Fibroblast of the aortic adventitia (primary cell): ENCODE measurements at places on chromosomes 4 and X.

DNA sequence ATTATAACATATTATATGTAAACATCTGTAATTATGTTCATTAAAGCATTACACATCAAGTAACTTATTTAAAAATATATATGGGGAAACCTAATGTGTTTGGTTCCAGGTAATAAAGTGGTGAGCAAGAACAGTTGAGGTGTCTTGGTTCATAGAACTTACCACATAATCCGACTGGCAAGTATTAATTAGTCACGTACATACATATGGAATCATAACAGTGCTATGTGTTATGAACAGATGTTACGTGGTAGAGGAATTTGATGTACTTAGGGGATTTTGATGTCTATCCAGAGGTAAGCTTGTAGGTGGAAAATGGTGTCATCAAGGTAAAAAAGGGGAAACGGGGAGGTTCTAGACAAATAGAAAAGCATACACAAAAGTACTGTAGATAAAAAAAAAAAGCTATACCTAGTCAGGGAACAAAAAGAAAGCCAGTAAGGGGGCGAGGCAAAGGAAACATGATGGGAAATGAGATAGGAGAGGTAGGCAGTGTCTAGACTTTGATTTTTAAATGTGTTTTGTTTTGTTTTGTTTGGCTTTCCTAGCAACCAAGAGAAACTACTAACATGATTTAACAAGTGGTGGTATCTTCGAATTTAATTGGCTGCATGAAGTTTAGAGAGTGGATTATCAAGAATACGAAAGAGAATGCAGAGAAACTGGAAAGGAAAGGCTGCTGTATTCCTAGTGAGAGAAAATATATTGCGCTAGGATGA is 12.6 kb downstream of the DMD start:
- DNase-seq = no peak

- DNase-seq = no peak
These were observed 11.3 kb upstream of the SETD7 start for GRCh38 chr4:139567159-139567870.

GRCh38 chr4:150547154-150547838 is 34.7 kb upstream of the MAB21L2 start:
- no peak for DNase-seq

DNA sequence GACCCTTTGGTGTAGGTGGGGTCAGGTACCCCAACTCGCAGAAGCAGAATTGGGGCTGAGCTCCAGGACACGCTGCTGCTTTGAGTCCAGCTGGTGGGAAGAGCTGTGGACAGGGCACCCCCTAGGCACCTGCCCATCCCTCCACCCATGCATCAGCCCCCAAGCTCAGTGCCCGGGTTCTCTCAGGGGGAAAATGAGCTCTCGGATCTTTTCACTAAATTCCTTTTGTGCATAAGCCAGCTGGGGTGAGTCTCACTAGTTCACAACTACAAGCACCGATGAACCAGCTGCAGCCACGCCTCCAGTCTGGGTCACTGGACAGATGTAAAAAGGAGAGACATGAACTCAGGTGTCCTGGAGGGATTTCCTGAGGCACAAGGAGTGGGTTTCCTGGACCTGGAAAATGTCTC is 286.8 kb downstream of the CRLF2 start:
- no peak for DNase-seq

DNA sequence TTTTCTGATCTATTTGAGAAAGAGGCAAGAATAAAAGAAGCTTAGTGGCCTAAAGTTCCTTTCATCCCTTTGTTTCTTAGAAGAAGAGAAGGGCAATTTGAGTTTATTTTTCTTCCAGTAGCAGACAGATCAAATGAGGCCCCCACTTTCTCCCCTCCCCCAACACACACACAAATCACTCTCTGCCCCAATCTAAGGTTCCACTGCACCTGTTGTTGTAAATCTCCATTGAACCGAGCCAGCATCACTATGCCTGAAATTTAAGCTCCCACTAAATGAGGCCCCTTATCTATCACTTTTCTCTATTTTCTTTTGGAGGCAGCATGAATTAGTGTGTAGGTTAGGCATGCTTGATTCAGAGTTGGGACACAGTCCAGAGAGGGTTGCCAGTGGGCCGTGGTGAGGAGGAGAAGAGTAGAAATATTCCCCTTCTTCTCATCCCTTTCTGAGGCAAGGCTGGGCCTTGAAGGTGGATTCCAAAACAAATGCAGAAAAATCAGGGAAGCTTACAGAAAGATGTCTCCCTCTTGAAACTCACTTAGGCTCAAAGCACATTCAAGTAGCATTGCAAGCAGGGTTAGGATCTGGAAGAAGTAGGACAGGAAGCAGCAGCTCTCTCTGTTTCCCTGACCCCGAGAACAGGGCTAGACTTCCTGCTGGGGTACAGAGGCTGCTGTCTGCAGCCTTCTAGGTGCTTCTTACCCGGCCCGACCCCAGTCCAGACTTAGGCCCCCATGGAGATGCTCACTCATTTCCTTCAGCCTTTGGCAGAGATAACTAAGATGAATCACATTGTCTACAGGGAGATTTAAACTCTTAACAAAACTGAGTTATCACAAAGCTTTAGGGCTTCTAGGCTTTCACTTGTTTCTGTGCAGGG is 70.7 kb downstream of the RASL11B start:
- DNase-seq = peak; percentile 62

DNA sequence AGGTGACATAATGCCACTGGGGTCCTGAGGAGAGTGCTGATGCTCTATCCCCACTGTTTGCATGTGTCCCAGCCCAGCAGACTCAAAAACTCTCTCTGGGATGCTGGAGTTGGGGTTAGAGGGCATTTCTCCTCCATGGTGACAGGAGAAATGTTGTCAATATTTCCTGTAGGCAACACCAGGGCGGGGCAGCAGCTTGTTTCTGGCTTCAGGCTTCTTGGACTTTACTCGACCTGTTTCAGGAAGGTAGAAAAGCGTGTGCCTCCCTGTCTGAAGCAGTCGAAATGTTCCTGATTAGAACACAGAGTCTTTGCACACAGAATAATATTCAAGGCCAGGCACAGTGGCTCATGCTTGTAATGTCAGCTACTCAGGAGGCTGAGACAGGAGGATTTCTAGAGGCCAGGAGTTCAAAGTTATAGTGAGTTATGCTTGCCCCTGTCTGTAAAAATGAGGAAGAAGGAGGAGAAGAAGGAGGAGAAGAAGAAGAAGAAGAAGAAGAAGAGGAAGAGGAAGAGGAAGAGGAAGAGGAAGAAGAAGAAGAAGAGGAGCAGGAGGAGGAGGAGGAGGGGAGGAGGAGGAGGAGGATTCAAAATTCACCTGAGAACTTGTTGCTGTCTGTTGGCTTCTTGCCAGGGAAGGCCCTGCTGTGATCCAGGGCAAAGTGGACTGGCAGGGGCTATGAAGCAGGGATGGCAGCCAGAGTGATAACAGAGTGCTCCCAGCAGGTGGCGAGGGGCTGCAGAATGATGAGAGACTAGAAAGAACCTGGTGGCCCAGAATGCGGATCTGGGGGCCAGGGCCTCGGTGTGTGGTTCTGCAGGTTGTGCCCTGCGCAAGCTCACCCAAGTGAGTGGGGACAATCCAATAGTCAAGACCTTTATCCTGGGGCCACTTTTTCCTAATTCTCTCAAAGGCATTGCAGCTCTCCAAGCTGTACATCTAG is 82.9 kb downstream of the RTL5 start:
- no peak for DNase-seq

DNA sequence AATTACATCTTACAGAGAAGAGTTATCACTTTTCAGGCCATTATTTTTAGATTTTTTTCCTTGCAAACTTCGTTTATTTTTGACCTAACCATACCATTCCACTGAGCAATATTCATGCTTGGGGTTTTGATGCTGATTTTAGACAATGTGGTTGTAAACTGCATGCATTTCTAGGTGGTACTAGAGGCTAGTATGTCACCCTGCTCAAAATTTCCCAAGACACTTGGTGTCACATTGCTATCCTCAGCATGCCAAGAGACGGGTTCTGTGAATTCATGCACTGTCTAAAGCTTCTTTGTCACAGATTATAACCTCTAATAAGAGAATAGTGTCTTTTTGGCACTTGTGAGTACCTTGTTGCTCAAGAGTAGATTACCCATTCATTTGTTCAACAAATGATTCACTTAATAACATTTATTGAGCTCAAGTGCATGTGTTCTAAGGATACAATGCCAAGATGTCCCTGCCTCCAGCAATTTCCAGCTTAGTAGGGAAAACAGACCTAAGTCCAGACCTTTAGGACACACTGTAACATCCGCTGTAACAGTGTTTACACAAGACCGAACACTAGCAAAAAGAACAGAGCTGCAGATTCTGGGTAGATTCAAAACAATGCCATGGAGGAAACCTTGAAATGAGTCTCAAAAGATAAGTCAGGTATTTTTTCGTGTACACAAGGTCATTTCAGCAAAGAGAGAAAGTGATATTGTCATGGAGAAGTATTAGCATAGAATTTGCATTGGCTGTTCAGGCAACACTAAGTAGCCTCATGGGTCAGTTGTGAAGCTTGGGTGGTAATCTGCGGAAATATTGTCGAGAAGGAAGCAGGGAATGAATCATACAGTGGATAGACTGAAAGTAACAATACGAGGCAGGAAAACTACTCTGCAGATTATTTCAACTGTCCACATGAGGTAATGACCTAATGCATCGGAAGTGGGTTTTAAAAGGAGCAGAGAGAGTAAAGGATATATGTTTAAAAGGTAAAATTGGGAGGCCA is 515.1 kb upstream of the ZFP42 start:
- no peak for DNase-seq

DNA sequence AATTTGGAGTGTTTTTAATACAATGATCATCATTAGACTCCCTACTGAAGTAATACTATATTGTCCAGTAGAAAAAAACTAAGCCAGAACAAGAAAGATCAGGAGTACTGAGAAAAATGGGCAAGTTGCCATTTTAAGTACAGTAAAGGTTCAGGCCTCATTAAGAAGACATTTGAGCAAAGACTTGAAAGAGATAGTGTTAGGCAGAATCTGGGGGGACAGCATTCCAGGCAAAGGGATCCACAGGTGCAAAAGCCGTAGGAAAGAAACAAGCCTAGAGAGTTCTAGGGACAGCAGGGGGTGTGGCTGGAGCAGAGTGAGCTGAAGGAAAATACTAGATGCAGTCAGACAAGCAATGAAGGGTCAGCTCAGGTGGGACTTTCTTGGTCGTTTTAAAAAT is 58.1 kb upstream of the INTU start:
- no peak for DNase-seq

GRCh38 chrX:46860557-46860956 is 23.7 kb downstream of the RP2 start:
- DNase-seq = no peak

- DNase-seq = peak; percentile 55
These were observed 194.4 kb downstream of the SLIT2 start for GRCh38 chr4:20445933-20446723.

- DNase-seq = no peak
These were observed 103.1 kb upstream of the UGT8 start for GRCh38 chr4:114495471-114495928.

DNA sequence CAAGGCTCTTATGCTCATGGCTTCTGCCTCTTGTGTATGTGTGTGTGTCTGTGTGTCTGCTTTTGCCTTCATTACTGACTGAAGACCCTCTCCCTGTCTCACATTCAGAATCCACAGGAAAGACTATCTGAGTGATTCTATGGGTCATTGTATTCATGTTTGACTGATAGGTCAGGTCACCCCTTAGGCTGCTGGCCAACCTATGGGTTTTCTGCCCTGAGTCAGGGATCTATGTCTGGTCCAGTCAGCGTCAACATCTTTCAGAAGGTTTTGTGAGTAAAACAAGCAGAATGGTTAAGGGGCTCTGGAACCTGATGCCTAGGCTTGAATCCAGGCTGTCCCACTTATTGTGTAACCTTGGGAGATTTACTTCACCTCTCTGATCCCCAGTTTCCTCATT is 30.5 kb downstream of the NHSL2 start:
- no peak for DNase-seq

DNA sequence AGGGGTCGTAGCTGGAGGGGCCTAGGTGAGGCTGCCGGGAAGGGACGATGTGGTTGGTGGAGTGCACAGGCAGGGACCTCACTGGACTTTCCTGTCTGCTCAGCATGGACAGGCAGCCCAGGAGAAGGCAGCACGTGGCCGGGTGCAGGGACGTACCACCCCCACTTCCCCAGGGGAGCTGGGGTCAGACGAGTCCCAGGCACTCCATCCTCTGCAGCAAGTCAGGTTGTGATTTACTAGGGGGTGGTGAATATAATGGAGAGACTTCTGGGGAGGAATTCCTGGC is 1.5 kb upstream of the CTBP1 start:
- no peak for DNase-seq

GRCh38 chr4:86834901-86835300 is 14.3 kb downstream of the SLC10A6 start:
- DNase-seq = peak; percentile 22

- no peak for DNase-seq
These were observed 668.3 kb upstream of the NR3C2 start for GRCh38 chr4:149110481-149110880.
